ENCODE measurements at places on chromosomes 4 and X. TPM values are rescaled to one million over a fixed set of nuclear protein-coding genes. Genes with fewer than 3 reads are reported as not detected.

- peaks cover 8% of the 10 kb centered on the region for H3K4me1 ChIP-seq
- no peaks in the 10 kb centered on the region for H3K36me3 ChIP-seq
- no peak for DNase-seq
- no peak overlapping the region for H3K27ac ChIP-seq
- H3K4me3 ChIP-seq: no peak overlapping the region
These were observed 50.1 kb downstream of the GPAT3 start for GRCh38 chr4:83585982-83586508.

Gene MGAT4D
- polyA plus RNA-seq: 0.12 TPM

DNA sequence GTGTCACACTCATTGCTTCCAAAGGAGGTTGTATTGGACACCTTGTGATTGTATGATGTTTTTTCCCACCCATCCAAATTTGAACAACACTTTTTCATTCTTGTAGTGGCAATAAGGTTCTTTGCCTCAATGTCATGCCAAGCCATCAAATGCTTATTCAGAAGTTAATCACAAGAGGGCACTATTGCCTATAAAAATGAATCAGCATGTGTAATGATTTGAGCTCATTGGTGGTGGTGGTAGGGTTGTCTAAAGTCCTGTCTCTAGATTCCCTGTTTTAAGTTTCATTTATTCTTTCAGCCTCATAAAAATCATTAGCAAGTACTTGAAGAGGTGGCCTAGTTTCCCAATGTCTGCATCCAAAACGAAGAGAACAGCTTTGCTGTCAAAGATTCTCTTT is 37.0 kb downstream of the IRS4 start:
- peak; percentile 59 for DNase-seq
- no peaks in the 10 kb centered on the region for H3K4me1 ChIP-seq

DNA sequence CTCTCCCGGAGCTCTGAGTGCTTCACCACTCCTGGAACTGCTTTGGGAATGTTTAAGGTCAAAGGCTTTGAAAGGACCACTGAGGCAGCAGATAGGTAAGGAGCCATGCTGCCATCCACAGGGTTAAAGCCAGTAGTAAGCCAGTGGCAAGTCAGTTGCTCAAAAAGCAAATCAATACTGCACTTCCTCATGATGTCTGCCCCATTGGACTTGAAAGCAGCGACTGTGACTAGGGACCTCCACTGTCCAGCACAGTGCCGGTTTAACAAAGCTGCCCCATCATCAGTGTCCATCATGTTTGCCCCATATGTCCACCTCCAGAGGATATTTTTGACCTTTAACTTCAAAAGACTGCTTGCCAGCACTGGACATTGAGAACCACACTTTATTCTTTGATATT is 49.9 kb upstream of the FGF13 start:
- peaks cover 15% of the 10 kb centered on the region for H3K27me3 ChIP-seq
- H3K4me1 ChIP-seq: peaks cover 2% of the 10 kb centered on the region
- H3K4me3 ChIP-seq: no peak overlapping the region

DNA sequence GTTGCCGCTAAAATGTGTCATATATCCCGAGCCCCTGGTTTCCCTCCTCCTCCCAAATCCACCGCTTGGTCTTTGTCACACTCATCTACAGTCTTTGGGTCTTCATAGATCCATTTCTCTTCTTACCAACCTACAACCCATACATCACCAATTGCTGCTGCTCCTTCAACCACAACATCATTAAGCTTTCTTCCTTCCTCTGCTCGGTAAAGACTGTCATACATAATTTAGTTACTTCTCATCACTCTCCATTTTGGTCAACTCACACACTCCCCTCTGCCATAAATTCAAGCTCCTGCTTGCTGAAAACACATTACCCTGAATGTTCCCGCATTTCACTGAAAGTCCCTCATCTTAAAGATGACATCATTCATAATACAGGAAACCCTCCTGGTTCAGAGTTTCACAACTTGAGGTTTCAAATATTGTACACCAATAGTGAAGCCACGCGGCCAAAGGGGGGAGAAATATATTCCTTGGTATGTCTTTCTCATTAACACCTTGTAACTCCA is 1.7 kb upstream of the DCTD start:
- no peak overlapping the region for H3K27ac ChIP-seq
- peaks cover 5% of the 10 kb centered on the region for H3K36me3 ChIP-seq
- H3K4me1 ChIP-seq: no peaks in the 10 kb centered on the region
- no peak for DNase-seq
- H3K4me3 ChIP-seq: no peak overlapping the region

DNA sequence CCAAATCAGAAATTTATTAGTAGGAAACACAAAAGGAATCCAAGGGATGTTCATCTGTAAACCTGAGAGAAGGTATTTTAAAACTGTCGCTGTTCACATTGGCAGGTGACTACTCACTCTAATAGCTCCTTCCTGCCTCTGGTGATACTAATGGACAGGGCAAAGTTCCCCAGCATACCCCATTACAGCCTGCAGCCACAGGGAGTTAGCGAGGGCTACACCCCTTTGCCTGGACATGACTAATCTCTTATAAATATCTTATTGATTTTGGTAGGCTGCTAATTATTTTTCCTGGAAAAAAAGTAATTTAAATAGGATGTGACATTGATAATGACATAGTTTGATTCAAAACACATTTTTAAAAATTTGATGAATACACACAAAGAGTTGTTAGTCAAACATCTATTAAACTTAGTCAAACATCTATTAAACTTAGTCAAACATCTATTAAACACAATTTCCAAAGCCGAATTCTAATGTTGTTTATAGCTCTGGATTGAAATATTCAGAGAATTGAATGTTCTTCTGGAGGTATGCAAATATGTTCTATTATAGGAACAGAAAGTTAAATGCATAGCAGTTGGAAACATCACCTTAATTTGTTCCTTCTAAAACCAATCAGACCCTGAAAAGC is 83.0 kb upstream of the CBR4 start:
- H3K27ac ChIP-seq: no peak overlapping the region
- no peaks in the 10 kb centered on the region for H3K27me3 ChIP-seq
- peaks cover 40% of the 10 kb centered on the region for H3K36me3 ChIP-seq
- DNase-seq: no peak

Gene PHKA1
- polyA plus RNA-seq: 2.5 TPM

DNA sequence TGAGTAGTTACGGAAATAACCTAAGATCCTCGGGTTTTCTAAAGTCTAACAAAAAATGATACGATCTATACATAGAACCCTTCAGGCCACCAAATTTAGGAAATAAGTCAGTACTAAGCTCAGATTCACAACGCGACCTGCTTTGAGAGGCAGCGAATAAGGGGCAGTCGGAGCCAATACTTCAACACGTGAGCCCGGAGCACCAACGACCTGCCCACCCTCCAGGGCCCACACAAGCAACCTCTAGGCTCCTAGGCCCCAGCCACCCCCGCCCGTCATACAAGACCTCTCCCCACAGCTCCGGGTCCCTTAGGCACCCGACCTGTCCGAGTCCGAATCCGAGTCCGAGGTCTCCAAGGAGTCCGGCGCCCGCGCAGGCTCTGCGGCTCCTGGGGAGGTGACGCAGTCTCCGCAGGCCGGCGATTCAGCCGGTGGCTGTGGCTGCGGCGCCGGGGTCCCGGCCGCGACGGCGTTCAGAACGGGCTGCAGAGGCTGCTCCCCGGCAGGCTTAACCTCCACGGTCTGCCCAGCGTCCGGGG is 580 bp downstream of the NAF1 start:
- H3K27me3 ChIP-seq: no peaks in the 10 kb centered on the region
- peak overlapping the region; percentile 95 for H3K4me3 ChIP-seq

Gene SOD3
- 35.7 TPM for polyA plus RNA-seq

GRCh38 chrX:85288992-85289723 is 45.4 kb downstream of the ZNF711 start:
- H3K36me3 ChIP-seq: no peaks in the 10 kb centered on the region
- H3K4me3 ChIP-seq: no peak overlapping the region
- H3K27me3 ChIP-seq: no peaks in the 10 kb centered on the region

GRCh38 chr4:137700072-137700471 is 167.8 kb upstream of the PCDH18 start:
- H3K27me3 ChIP-seq: no peaks in the 10 kb centered on the region
- DNase-seq: no peak
- H3K4me3 ChIP-seq: no peak overlapping the region
- H3K4me1 ChIP-seq: peaks cover 19% of the 10 kb centered on the region
- no peaks in the 10 kb centered on the region for H3K36me3 ChIP-seq

- H3K4me1 ChIP-seq: peaks cover under 1% of the 10 kb centered on the region
- H3K4me3 ChIP-seq: no peak overlapping the region
- no peaks in the 10 kb centered on the region for H3K27me3 ChIP-seq
- H3K36me3 ChIP-seq: no peaks in the 10 kb centered on the region
These were observed 310.0 kb downstream of the ARHGAP24 start for GRCh38 chr4:85784947-85785346.

- H3K36me3 ChIP-seq: no peaks in the 10 kb centered on the region
- no peaks in the 10 kb centered on the region for H3K27me3 ChIP-seq
- H3K27ac ChIP-seq: no peak overlapping the region
- no peak overlapping the region for H3K4me3 ChIP-seq
- DNase-seq: no peak
- no peaks in the 10 kb centered on the region for H3K4me1 ChIP-seq
These were observed 277.8 kb downstream of the EPHA5 start for GRCh38 chr4:65392488-65392887.

DNA sequence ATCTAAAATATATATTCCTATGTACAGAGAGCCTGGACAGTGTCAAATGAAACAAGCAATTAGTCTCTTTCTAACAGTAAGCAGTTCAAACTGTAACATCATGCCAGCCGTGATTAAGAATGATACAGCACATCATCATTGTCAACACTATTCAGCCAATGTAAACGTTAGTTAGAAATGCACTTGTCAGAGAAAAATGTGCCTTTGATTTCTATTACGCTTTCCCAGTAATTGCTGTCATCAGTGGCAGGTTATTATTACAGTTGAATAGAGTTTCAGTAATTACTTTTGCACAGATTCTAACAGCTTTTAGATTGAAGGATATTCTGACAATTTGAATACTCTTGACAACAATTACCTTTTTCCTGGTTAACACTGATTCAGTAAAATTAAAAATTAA is 1007.1 kb downstream of the SH3BGRL start:
- H3K4me3 ChIP-seq: no peak overlapping the region
- no peaks in the 10 kb centered on the region for H3K36me3 ChIP-seq
- no peak overlapping the region for H3K27ac ChIP-seq
- H3K4me1 ChIP-seq: no peaks in the 10 kb centered on the region
- no peaks in the 10 kb centered on the region for H3K27me3 ChIP-seq
- DNase-seq: no peak

Gene TIMP1
- 2,202 TPM for polyA plus RNA-seq

- peaks cover 13% of the 10 kb centered on the region for H3K4me1 ChIP-seq
- H3K4me3 ChIP-seq: no peak overlapping the region
- H3K27me3 ChIP-seq: peaks cover under 1% of the 10 kb centered on the region
- DNase-seq: peak; percentile 69
These were observed 342.4 kb downstream of the BCOR start for GRCh38 chrX:39755143-39756032.

Gene TRIM2
- 9.1 TPM for polyA plus RNA-seq

Gene PDS5A
- 22.4 TPM for polyA plus RNA-seq

Gene ARMCX2
- 13.5 TPM for polyA plus RNA-seq

GRCh38 chrX:71637253-71637618 is 18.9 kb upstream of the CXCR3 start:
- DNase-seq: no peak
- H3K27ac ChIP-seq: no peak overlapping the region
- no peaks in the 10 kb centered on the region for H3K36me3 ChIP-seq
- H3K27me3 ChIP-seq: peaks cover 3% of the 10 kb centered on the region

DNA sequence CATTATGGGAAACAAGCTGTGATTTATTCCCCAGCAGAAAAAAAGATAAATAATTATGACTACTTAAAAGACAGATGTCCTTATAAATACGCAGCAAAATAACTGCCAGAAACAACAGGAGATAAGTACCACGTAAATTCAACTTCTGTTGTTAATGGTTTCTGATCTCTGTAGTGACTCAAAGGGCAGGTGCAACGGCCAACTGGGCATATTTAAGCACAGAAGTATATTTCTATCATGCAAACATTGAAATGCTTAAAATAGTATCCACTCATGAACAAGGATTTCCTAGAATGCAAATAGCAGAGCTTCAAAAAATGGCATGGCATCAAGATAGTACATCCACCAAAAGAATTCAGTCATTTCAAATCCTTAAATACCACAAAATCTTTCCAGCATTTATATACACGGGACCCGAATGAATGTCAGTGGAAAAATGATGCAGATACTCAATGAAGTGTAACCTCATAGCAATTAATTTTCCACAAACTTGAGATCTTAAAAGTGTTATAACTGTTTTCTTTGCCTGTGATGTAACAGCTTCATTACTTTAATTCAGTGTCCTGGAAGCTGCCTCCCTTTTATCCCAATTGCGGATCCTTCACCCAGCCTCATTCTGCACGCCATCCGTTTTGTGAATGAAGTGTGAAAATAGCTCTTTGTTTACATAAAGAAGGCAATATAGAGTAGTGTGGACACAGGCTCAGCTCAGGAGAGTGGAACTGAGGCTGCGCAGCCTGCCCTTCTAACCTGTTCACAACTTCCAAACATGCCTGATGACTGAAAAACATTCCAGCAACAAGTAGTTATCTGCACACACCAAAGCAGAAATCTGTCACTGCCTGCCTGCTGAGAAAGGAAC is 10.2 kb downstream of the PDGFC start:
- peaks cover 4% of the 10 kb centered on the region for H3K4me1 ChIP-seq
- H3K4me3 ChIP-seq: no peak overlapping the region
- H3K27ac ChIP-seq: no peak overlapping the region
- no peaks in the 10 kb centered on the region for H3K27me3 ChIP-seq
- DNase-seq: no peak
- H3K36me3 ChIP-seq: no peaks in the 10 kb centered on the region

GRCh38 chr4:189279188-189279587 is 661.5 kb upstream of the FRG1 start:
- no peaks in the 10 kb centered on the region for H3K36me3 ChIP-seq
- no peak overlapping the region for H3K27ac ChIP-seq
- no peaks in the 10 kb centered on the region for H3K4me1 ChIP-seq

DNA sequence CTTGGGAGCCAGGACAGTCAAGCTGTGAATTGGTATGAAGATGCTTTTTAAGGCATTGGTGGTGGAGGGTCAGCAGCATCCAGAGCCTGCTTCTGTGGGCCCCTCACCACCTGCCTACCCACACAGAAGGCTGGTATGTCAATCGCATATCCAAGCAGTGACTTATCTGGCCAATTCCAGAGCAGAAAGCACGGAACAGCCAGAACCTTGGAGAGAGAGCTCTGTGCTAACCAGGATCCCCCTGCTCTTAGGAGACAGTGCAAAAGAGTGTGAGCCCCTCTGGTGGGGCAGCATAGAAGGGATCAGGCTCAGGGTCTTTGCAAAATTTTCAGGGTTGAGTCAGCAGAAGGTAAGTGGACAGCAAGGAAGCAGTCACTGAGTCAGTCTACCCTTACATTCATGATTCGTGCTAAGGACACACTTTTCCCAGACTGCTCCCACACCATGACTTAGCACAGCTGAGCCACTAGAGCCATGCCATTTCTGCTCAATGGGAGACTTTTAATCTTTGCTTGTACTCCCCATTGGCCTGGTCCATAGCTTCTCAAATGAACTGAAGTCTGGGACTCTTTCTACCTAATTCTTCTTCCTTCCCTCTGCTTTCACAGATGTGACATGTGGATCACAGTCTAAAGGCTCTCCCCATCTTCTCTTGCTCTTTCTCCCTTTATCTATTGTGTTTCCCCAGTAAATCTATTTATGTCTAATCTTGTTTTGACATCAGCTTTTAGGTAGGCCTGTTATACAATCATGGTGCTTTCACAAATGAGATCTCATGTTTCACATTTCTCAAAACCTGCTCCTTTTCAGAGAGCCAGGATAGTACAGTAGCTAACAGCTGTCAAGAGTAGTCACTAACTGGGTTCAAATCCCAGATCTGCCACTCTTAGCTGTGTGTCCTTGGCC is 20.0 kb downstream of the MORF4L2 start:
- no peak overlapping the region for H3K27ac ChIP-seq
- peaks cover 56% of the 10 kb centered on the region for H3K27me3 ChIP-seq
- H3K4me1 ChIP-seq: no peaks in the 10 kb centered on the region
- DNase-seq: no peak
- H3K36me3 ChIP-seq: no peaks in the 10 kb centered on the region

Gene PCDH18
- polyA plus RNA-seq: 1.7 TPM

Gene PALLD
- 20.7 TPM for polyA plus RNA-seq

Measured in lung (tissue), 17 donors.